Brain pericyte (primary cell): ENCODE measurements at places on chromosomes 3 and 15.

GRCh38 chr3:42600958-42601675, 631 bp downstream of the NKTR start:
- no peak for DNase-seq

- no peak for DNase-seq
Measured at GRCh38 chr15:51731549-51732267, 5.7 kb downstream of the LYSMD2 start.

DNA sequence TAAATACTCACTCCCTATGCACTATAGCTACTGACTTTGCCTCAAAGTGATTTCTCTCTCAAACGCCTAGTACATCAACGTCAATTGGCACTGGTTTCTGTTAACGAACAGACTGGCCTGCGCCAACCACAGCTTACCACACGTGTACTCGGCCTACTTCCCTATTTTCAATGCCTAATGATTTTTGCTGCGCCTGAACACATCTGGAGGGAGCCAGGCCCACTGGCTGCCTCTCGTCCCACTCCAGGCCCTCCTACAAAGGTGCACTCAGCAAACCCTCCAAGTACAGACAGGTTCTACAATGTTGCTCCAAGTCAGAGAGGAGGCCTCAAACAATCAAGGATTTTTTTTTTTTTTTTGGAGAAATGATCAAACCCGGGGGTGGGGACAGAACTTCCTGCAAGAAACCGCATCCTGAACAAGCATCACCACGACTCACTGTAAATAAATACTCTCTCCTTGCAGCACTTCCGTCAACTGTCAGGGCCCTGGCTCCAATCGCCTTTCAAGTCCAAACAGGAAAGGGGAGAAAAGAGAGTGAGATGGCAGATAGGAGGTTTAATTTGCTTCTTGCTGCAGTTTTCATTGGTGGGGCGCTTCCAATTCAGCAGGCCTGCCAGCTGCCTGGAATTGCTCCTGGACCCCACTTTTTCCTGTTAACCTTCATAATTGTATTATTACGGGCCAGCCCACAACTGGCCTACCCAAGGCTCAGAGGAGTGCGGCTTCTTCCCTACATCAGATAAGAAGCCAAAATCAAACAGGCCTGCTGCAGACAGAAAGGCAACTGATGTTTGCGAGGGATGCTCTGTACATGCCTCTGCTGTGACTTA, 139.3 kb downstream of the FOXP1 start:
- no peak for DNase-seq

DNA sequence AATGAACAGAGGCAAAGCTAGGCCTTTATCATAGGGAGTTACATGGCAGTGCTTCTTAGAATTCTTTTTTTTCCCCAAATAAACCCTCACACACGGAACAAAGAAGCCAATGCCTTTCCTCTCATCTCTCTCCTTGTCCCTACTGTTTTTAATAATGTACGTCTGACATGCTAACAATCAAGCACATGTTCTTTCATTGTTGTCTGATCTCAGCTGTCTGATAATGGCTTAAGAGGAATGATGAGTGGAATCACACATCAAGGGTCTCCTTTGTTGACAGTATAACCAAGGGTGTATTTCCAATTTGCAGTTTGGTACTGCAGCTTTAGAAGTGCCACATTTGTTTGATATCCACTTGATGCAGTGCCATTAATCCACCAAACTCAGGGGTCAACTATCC, 34.8 kb upstream of the EPHA3 start:
- DNase-seq, result no peak

GRCh38 chr3:52879090-52879489, 18.3 kb downstream of the STIMATE start:
- DNase-seq, result no peak

GRCh38 chr15:21267671-21268395, 172.5 kb downstream of the POTEB3 start:
- DNase-seq, result no peak

- DNase-seq, result no peak
Measured at GRCh38 chr3:142353571-142353970, 94.3 kb downstream of the XRN1 start.
